GM18507 (cell line): ENCODE measurements at places on chromosomes 1 and 21.

- no peak for DNase-seq
These were observed 1.7 kb downstream of the TFF3 start for GRCh38 chr21:42313501-42313969.

DNA sequence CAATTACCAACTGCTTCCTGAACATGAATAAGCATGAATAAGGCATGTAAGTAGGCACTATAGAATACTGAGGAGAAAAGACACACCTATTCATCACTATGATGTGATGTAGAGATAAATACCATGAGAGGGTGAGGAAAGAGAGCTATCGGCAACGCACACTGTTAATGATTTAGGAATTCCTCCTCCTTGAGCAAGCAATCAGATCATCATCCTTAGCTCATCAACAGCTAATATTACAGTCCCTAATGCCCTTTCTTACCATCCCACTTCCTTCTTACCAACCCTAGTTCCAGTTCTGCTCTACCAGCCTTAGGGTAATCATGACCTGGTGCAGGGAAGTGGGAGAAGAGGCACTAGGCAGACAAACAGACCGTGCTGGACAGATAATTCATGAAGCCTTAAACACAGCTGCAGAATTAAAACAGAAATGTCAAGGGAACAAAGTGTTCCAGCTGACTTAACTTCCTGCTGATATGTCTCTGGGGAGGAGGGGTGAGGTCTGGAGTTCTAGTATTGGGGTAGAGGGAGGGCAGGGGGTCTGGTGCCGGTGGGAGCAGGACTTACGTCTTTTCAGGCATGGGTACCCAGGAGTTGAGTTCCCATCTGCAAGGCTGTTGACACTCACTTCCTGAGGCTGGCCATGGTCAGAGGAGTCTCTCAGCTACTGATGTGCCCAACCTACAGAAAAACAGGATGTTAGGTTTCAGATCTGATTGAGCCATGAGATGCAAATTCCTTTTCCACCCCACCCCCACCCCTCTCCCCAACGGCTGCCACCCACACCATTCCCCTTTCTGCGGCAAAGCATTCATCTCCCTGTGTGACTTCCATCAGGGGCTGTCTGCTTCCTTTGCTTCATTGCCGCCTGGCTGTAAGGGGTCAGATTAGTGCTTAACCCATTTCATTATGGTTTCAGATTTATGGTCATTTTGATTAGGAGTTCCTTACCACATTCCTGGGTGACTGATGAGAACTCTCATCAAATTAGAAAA lies 12.6 kb upstream of the RCSD1 start:
- DNase-seq = no peak

- no peak for DNase-seq
These were observed 42.4 kb downstream of the SLC66A1 start for GRCh38 chr1:19354531-19354981.

GRCh38 chr1:167439301-167439988 lies 78.9 kb downstream of the CD247 start:
- DNase-seq = no peak

DNA sequence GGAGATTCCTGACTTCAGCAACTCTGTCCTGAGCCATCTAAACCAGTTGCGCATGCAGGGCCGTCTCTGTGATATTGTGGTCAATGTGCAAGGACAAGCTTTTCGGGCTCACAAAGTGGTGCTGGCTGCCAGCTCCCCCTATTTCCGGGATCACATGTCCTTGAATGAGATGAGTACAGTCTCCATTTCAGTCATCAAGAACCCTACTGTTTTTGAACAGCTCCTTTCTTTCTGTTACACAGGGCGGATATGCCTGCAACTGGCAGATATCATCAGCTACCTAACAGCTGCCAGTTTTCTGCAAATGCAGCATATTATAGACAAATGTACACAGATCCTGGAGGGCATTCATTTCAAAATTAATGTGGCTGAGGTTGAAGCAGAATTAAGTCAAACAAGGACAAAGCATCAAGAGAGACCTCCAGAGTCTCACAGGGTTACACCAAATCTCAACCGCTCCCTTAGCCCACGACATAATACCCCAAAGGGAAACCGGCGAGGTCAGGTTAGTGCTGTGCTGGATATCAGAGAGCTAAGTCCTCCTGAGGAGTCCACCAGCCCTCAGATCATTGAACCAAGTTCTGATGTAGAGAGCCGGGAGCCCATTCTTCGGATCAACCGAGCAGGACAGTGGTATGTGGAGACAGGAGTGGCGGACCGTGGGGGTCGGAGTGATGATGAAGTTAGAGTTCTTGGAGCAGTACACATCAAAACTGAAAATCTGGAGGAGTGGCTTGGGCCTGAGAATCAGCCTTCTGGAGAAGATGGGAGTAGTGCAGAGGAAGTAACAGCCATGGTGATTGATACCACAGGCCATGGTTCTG lies 2.3 kb downstream of the ZBTB37 start:
- peak; percentile 25 for DNase-seq

DNA sequence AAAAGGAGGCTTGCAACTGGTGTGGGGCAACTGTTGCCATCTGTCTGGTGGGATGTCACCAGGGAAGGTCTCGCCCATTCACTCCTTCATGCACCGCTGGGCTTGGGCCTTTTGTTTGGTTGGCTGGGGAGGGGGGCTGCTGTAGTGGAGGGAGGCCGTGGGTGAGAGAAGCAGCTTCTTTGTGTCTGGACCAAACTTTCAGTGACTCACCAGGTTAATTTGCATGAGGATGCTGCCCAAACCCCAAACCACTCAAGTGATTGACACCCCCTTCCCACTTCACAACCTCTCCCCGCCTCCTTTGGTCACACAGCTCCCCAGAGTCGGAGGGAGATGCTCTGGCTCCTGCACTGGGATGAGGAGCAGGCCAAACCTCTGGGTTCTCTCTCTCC lies 19.7 kb downstream of the BTG2 start:
- DNase-seq = peak; percentile 65

DNA sequence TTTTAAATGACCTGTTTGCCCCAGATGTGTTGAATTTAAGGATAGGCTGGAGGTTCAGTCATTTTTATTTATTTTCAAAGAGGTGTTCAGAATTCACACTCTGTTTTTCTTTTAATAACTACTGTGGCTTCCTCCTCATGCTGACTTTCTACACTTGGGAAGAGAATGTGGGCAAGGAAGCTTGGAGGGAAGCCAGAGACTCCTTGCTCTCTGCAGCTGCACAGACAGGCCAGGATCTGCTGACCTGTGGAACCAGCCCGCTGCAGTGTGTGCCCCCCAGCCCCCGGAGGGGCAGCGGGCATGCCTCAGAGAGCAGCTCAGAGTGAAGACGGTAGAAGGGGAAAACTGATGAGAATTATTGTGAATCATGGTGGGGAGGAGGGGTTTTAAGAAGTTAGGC lies 16.9 kb downstream of the MGST3 start:
- DNase-seq = no peak

DNA sequence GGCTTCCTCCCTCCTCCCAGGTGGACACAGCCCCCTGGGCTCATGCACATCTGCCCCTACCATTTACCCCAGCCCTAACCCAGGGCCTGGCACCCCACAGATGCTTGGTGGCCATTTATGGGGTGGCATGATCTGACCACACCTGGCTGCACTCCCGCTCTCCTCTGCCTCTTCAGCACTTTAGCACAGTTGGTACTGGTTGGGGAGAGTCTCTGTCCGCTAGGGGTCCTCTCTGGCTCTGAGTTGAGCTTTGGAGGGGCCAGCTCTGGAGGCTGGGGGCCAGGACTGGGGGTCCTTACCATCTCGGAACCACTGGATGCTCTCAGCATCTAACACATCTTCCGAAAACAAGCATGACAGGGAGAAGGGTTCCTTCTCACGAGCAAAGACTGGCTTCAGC lies 17.4 kb downstream of the MYOM3 start:
- no peak for DNase-seq

GRCh38 chr1:22751124-22751531 lies 40.5 kb downstream of the EPHB2 start:
- DNase-seq = no peak

DNA sequence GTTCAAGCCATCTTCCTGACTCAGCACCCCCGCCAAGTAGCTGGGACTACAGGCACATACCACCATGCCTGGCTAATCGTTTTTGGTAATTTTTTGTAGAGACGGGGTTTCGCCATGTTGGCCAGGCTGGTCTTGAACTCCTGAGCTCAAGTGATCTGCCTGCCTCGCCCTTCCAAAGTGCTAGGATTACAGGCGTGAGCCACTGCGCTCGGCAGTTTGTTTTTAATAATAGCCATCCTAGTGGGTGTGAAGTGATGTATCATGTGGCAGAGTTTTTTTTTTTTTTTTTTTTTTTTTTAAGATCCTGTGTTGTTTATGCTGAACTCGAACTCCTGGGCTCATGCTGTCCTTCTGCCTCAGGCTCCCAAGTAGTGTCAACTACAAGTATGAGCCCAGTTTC lies 51.8 kb downstream of the SPEN start:
- DNase-seq = no peak

- no peak for DNase-seq
These were observed 50.1 kb downstream of the CHD5 start for GRCh38 chr1:6130036-6130435.
